Epithelial cell of esophagus (primary cell): ENCODE measurements at places on chromosomes 12 and 14.

DNA sequence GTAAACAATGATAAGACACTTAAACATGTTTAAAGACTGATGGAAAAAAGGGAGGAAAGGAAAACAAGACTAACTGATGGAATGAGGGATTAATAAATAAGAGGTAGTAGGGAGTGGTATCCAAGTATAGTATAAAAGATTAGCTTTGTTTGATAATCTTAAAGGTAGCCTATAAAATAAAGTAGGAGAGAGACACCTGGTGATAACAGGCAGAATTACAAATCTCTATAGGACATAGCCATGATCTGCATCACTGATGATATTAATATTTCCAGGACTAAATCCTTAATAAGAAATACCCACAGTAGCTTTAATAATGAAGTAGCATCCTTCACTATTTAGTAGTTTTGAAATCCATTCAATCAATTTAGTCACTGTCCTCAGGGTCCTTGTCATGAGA, 30.4 kb downstream of the DLGAP5 start:
- DNase-seq = peak; percentile 49

- peak; percentile 17 for DNase-seq
These were observed 16.9 kb upstream of the FAM222A start for GRCh38 chr12:109696485-109697269.

DNA sequence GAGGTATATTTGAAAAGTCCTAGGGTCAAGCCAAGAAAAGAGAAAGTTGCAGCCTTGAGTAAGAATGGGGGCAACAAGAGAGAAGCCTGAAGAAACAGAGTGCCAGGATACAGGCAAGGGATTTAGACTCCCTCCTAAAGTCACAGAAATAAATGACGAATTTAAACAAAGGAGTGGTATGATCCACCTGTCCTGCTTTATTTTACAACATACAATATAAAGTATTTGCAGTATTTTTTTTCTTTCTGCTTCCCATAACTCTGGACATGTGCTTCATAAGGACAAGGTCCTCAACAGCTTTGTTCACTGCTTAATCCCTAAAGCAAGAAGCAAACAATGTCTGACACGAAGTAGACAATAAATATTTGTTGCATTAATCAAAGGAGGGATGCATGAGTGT, 57.4 kb downstream of the IFNG start:
- peak; percentile 27 for DNase-seq

- DNase-seq = no peak
These were observed 133.7 kb upstream of the C14orf180 start for GRCh38 chr14:104445832-104446381.

DNA sequence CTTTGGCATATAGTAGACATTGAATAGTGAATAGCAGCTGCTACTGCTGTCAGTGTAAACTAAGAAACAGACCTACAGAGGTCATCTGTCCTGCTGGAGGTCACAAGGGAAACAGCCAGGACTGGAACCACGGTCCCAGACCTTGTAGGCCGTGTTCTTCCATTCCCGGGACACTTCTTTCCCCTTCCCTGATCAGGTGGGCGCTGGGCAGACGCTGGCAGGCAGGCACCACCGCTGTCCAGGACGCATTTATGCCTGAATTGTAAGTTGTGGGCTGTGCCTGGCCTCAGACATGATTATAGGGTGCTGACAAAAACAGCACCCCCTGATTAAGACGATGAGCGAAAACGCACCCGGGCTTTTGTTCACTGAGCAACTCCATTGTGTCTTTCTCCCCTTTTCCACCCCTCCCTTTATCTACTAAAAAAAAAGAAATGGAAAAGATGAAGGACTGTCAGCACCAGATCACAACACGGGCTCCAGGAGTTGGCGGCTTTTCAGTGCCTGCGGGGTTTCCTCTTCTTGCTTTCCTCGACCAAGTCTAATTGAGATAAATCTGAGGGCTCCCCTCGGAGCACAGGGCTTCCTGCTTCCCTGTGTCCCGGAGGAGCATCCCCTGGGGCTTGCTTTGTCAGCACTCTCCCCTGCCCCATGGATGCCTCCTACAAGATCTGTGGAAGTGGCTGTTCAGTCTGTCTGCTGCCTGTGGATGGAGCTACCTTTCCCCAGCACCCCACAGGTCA, 80.6 kb downstream of the TSPAN9 start:
- no peak for DNase-seq

DNA sequence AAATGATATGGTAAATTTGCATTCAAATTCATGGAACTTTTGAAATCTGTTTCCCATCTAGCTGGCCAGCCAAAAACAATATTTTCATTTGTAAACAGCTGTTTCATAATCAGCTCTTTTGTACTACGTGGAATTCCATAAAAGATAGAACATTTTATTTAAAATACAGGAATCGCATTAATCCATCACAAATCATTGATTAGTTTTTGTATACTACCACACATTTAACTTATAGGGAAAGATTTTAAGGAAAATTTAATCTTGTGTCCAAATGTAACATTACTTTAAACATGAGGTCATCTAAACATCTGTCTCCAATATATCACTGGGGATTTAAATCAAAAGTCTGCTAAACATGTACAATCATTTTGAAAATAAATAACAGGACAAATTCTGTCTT, 33.5 kb downstream of the SLC25A21 start:
- DNase-seq = no peak

DNA sequence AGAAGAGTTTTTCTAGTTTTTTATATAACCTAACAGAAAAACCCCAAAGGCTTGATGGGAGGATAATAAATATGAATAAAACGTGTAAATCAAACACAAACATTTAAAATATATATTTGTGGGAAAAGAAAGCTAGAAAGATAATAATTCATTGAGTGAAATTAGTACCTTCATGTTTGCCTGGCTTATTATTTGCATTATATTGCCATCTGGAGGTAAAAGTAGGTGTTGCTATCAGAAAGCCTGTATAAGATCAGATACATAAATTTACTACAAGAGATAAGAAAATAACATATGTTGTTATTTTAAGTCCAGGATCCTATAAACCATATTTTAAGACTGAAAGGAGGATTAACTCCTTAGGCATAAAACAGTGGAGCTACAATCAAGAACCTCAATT, 77.7 kb downstream of the NTS start:
- DNase-seq = peak; percentile 36
